ENCODE measurements at places on chromosomes 7 and 10. TPM values are rescaled to one million over a fixed set of nuclear protein-coding genes. Genes with fewer than 3 reads are reported as not detected.

DNA sequence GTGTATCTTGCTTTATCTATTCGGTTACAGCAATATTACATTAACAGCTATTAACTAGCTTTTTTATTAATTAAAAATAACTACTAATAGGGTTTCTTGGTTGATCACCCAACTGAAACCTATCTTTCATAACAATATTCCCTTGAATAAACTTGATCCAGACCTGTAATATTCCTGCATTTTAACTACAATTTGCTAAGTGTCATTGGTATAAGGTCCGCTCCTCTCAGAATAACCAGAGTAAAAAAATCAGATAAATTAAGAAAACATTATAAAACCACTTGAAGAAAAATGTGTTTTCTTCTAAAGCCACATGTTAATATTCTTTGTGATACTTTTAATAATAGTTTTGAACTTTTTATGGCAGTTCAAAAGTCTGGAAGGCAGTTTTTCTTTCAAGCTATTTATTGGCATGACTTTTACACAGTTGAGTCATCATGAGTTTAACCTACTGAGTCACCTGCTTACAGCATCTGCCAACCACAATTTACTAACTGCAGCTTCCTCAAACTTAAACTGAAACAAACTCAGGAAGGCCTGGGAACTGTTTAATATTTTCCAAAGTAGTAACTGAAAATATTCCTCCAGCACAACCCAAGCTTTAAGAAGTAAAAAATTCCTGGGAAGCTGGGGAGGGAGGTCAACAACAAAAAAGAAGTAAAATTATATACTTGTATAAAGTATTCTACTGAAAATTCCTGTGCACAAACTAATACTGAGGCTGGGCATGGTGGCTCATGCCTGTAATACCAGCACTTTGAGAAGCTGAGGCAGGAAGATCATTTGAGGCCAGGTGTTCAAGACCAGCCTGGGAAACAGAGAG is 103.2 kb downstream of the NRBF2 start:
- peak; percentile 90 for DNase-seq

GRCh38 chr10:88041243-88042159 is 178.1 kb downstream of the PTEN start:
- DNase-seq: no peak

MBL2 gene
- total RNA-seq: 0.17 TPM

- DNase-seq: peak; percentile 39
Measured at GRCh38 chr10:3828404-3829155, 43.6 kb upstream of the KLF6 start.
